ENCODE measurements at places on chromosomes 12 and 14.

- no peak for DNase-seq
Observed at GRCh38 chr12:11882301-11883019, 188.3 kb upstream of the BCL2L14 start.

GRCh38 chr12:15851045-15851620 is 31.1 kb upstream of the STRAP start:
- no peak for DNase-seq

GRCh38 chr12:108461058-108461660 is 53.9 kb upstream of the FICD start:
- DNase-seq: no peak

GRCh38 chr14:73293782-73294781 is 56.8 kb downstream of the PAPLN start:
- DNase-seq: no peak

DNA sequence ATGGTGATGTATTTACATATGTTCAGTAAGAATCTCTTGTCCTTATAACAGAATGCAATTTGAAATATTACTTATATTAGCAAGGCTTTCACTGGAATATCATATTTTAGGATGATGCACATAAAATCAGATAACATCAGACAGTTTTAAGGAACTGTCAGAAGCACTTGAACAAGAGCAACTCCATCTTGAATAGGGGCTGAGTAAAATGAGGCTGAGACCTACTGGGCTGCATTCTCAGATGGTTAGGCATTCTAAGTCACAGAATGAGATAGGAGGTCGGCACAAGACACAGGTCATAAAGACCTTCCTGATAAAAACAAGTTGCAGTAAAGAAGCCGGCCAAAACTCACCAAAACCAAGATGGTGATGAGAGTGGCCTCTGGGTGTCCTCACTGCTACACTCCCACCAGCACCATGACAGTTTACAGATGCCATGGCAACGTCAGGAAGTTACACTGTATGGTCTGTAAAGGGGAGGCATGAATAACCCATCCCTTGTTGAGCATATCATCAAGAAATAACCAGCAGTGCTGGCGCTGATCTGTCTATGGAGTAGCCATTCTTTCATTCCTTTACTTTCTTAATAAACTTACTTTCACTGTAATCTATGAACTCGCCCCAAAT is 27.6 kb upstream of the ETV6 start:
- DNase-seq: peak; percentile 21

GRCh38 chr12:1469070-1469469 is 125.3 kb downstream of the FBXL14 start:
- no peak for DNase-seq

GRCh38 chr14:20606190-20606901 is 15.2 kb upstream of the RNASE12 start:
- peak; percentile 64 for DNase-seq

- no peak for DNase-seq
Observed at GRCh38 chr14:30972882-30973582, 52.4 kb upstream of the AP4S1 start.

DNA sequence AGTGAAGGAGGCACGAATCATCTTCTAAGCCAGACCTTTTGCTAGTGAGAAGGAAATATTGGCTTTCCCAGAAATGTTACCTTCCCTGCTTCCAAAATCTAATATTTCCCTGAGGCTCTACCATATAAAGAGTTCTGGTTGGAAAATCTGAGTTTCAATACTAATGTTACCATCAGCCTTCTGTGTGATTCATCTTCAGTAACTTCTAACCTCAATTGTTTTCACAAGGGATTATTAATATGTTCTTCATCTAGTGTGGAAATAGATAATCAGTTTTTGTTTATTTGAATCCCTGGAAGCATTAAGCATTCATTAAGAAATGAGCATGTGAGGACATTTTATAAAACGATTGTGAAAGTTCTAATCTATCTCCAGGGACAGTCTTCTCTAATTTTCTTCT is 720.9 kb downstream of the AACS start:
- DNase-seq: no peak

- no peak for DNase-seq
Observed at GRCh38 chr14:31030469-31030868, 4.3 kb upstream of the STRN3 start.

DNA sequence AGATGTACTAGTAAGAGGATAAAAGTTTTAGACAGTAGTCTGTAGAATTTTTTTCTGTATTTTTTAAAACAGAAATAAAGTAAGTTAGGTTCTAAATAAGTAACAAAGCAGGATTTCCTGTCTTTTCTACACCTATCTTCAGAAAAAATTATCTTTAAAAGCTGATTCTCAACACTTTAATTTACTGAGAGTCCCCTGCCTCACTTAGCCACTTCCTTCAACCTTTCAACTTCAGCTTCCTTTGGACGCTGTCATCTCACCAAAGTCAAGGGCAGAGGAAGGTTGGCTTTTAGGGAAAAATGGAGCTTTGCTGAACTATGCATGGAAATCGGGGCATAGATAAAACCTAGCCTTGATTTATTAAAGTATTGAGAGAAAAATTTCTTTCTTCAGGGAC is 44.9 kb upstream of the CERS5 start:
- DNase-seq: no peak

- no peak for DNase-seq
Observed at GRCh38 chr12:61923152-61923551, 337.1 kb upstream of the USP15 start.

DNA sequence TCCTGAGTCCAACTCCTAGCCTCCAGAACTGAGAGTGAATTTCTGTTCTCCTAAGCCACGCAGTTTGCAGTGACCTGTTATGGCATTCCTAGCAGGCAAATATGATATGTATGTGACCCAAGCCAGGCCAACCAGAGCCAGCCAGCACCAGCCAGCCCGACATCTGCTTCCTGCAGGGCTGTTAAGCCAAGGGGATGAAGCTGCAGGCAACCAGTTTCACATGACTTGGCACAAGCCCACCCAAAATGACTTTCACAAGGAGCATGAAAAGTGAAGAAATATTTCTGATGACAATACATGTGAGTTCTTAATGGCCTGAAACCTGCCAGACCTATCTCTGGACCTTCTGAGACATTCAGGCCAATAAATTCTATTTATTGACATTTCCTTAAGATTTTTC is 68.1 kb downstream of the ITPK1 start:
- DNase-seq: no peak

DNA sequence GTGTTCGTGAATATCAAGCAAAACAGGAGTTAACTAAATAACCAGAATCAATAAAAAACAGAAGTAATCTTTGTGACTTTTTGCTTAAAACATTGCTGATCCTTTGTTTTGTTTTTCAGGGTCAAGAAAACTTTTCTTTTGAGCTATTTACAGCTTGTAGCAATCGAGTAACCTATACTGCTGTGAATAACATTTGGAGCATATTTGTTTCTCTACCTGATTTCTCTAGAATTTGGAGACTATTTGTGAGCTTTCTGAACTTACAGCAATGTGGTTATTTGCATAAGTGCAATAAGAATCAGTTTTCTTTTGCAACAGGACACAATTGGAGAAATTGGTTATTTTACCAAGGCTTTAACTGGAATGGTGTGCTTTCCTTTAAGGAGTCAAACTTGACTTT is 7.3 kb upstream of the ETNK1 start:
- DNase-seq: no peak

- DNase-seq: peak; percentile 65
Observed at GRCh38 chr14:51490205-51490604, 161.5 kb upstream of the FRMD6 start.

- no peak for DNase-seq
Observed at GRCh38 chr12:43815416-43815815, 9.3 kb upstream of the TWF1 start.

DNA sequence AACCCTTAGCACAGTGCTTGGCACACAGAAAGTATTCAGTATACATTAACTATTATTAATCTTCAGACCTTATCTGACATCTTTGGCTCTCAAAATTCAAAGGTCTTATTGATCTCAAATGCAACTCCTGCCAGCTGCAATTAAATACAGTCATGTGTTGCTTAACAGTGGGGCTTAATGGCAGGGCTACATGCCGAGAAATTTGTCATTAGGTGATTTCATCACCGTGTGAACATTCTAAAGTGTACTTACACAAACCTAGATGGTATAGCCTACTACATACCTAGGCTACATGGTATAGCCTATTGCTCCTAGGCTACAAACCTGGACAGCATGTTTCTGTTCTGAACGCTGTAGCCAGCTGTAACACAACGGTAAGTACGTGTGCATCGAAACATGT is 156.3 kb upstream of the TMCC3 start:
- DNase-seq: no peak

DNA sequence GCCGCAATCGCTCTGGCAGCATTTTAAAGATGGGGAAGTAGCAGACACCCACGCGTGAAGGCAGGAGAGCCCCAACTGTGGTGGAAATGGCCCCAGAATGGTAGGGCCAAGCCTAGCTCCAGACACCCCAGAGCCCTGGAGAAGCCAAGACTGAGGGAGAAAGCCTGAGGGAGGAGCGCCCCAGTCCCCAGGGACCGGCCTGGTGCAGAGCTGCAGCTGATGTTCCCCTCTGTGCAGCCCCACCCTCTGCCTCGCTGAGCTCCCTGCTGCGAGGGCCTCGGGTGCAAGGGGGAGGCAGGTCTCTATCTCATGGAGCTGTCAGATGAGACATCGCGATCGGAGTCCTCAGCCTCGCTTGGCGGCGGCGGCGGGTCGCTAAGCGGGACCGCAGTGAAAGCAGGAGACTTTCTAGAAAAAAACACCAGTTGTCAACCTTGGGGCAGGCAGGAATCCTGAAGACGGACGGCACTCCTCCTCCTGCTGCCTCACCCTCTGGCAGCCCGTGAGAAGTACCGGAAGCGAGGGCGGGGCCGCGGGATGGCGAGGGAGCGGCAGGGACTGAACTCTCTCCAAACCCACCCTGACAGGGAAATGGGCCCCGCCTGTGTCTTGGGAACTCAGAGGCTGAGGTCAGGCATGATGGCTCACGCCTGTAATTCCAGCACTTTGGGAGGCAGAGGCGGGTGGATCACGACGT is 6.0 kb downstream of the GAPDH start:
- peak; percentile 97 for DNase-seq

- peak; percentile 48 for DNase-seq
Observed at GRCh38 chr12:6369916-6370575, 5.3 kb downstream of the SCNN1A start.

DNA sequence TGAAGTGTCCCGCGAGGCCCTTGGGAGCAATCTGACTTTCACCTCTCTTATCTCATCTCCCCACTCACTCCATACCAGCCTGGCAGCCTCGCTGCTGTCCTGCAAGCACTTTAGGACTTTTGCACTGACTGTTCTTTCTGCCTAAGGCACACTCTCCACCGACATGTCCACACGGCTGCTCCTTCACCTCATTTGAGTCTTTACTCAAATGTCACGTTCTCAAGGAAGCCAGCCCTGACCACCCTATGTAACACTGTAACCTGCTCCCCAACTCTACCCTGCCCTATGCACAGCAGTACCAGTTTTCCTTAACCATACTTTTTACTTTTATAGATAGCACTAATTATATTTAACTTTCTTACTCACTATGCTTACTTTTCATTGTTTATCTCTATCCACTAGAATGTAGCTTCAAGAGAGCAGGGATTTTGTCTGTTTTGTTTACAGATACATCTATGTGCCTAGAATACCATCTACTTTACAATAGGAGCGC is 32.0 kb downstream of the PRKD1 start:
- DNase-seq: no peak

DNA sequence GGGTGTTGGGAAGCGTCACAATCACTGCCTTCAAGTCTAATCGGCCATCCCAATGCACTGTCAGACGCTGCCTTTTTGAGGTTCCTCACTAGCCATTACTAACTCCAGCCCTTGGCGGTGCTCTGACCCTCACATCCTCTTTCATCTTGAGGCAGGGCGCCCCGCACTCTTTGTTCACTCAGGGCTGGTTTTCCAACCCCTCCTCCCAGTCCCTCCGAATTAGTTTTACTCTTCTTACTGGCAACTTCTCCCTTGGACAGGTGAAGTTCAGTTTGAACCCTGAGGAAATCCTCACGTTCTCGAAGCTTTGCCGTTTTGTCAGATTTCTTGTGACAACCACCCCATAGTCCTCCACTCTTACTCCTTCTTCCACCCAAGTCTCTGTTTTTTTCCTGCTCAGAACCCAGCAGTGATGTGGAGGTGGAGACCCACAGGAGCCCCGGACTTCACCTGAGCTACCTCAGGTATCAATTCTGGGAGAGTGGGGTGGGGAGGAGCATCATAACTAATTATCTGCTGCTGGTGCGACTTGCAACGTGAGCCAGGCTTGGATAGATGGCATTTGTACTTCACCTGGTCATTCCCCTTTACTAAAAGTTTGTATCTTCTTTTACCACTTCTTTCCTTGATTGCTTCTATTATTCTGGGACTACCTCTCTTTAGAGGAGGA is 757 bp downstream of the ZC3H10 start:
- DNase-seq: no peak

DNA sequence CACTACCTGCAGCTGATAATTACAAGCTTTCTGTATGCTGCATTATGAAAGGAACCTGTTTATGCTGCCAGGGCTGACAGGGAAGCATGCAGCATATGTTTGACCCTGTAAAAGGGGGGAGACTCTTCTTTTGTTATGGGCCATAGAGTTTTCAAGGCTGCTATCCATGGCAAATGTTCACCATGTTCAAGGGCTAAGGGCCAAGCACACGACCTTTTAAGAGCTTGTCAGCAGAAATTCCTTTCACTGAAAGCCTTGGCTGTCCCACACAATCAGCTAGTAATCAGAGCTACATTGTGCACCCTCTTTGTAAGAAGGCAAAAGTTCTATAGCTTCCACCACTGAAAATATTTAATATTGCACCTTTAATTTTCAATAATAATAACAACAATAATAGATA is 74.2 kb upstream of the MBIP start:
- DNase-seq: no peak

GRCh38 chr12:28443337-28443736 is 253.1 kb downstream of the CCDC91 start:
- no peak for DNase-seq

GRCh38 chr14:97977651-97978261 is 1180.6 kb downstream of the VRK1 start:
- DNase-seq: no peak

- no peak for DNase-seq
Observed at GRCh38 chr14:70721542-70721941, 79.8 kb downstream of the TTC9 start.

DNA sequence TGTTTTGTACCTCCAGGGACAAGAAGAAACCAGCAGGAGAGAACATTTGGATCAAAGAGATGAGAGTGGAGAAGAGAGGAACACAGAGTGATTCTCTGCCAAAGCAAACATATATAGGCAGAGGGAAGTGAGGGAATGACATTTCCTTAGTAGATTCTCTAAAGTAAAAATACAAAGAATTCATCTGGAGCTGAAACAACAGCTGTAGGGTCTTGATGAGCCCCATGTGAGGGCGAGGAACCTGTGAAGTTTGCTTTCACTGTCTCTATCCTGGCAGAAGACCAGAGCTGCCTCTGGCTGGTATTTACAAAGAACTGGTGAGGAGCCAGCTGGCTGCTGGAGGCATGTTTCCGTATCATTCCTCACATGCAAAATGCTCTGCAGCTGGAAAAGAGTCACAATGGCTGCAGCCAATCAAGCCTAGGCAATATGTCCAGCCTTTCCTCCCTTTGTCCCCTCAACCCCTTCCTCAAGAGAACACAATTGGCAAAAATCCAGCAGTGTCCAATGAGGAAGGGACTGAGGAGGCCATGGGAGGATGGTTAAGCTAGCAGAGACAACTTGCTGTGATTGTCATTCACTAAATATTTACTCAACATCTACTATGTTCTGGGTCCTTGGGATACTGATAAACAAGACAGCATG is 122.5 kb downstream of the PHLDA1 start:
- peak; percentile 85 for DNase-seq

All from cardiac fibroblast (primary cell).